ENCODE measurements at places on chromosomes 16 and 17. TPM values are rescaled to one million over a fixed set of nuclear protein-coding genes. Genes with fewer than 3 reads are reported as not detected.

KRT27 gene
- total RNA-seq: not detected

CACNG4 gene
- total RNA-seq: 33.4 TPM

CCL4L2 gene
- total RNA-seq: 2.4 TPM

ST6GALNAC2 gene
- total RNA-seq: not detected

KRT39 gene
- total RNA-seq: not detected

NPIPA8 gene
- 4.9 TPM for total RNA-seq

AANAT gene
- total RNA-seq: not detected

DPEP1 gene
- total RNA-seq: 2.4 TPM

METRNL gene
- 45.2 TPM for total RNA-seq

KRT16 gene
- total RNA-seq: not detected

STX1B gene
- 11.4 TPM for total RNA-seq

DNA sequence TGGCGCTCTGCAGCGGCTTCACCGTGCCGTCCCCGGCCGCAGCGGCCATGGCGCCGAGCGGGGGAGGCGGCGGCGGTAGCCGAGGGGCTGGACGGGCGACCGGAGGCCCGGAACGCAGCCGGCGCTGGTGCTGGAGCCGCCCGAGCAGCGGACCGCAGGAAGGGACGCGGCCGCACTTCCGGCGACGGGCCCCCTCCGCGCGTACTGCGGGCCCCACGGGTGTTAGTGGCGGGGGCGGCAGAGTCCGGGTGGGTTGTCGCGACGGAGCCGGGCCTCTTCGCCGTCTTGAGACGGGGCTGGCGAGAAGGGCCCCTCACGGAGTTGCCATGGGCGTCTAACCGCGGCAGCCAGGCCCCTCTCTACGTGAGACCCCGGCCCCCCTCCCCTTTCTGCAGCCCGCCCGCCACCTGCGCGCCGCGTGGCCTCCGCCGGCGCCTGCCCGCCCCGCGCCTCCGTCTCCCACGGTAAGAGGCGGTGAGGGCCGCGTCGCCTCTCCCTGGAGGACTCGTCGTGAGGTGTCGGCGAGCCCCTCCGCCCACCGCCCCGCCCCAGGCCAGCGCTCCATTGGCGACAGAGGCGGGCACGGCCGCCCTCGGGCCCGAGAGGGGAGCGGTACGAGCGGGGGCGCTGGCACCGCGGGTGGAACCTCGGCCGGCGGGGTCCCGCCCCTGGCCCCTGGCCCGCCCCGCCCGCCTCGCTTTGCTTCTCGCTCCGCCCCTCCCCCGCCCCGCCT is at the start of the genes VPS9D1 and ZNF276:
Gene VPS9D1, minus strand, starts transcription at position 86 of the 733 bp plus-strand sequence. Its CDS starts 37 bp downstream, at position 49.
Gene ZNF276, plus strand, starts transcription at position 725 of the 733 bp plus-strand sequence. CDS start 104 bp downstream, outside the sequence.
- DNase-seq: peak; percentile 90

GRCh38 chr16:8751481-8752311 is 45.7 kb downstream of the TMEM186 start:
- no peak for DNase-seq

DNA sequence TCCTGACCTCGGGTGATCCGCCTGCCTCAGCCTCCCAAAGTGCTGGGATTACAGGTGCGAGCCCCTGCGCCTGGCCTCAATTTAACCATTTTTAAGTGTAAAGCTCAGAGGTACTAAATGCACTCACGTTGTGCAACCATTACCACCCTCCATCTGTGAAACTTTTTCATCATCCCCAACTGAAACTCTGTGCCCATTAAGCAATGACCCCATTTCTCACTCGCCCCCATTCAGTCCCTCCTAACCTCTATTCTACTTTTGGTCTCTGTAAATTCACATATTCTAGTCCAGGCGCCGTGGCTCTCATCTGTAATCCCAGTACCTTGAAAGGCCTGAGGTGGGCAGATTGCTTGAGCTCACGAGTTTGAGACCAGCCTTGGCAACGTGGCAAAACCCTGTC is 8.3 kb upstream of the SPNS3 start:
- DNase-seq: no peak

DNA sequence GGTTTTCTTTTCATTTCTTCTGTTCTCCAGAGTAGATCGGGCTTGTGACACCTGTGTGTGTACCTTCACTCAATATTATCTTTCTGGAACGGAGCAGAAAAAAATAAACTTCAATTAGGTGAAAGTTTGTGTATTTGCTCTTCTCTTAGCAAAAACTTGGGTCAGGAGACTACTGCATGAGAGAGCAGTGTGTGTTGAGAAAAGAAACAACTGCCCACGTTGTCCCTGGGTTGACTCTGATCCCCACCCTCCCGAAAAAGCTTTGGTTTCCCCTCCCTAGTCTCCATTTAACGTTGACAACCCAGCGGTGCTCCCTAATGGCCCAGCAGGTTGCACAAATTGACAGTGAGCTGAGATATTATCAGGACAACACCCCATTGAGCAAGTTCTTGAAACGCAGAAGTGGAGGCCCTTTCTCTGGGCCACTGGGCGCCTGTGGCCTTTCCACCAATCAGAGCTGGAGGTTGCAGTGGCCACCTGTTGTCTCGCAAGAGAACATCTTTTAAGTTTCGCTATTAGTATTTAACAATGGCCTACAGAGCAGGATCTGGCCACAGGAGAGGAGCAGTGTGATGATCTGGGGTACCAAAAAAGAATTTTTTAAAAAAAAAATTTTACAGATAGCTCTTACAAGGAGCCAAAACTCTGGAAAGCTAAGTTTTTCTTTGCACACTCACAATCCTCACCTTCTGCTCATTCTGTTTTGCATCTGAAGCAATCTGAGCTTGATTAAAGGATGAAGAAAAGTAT is 1.5 kb upstream of the TOX3 start:
- DNase-seq: no peak

- DNase-seq: no peak
These were observed 18.7 kb downstream of the CES4A start for GRCh38 chr16:67006930-67007658.

DNA sequence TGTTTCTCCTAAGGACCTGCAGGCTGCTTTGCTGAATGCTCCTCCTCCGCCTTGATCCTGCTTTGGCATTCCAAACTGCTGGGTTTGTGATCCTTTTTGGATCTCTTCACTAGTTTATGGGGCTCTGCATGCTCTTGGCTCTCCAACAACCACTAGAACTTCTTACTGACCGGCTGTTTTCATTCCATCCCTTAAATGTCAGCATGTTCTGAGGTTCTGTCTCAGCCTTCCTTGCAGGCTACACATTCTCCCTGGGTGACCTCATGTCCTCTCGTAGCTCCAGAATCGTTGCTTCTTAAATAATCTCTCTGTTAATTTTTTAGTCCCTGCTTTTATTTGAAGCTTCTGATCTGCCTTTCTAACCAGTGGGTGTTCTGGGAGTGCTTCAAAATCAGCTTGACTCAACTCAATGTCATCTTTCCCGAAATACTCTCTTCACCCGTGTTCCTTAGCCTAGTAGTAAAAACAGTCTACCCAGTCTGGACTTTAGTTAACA is 119.0 kb upstream of the HS3ST2 start:
- DNase-seq: no peak

DNA sequence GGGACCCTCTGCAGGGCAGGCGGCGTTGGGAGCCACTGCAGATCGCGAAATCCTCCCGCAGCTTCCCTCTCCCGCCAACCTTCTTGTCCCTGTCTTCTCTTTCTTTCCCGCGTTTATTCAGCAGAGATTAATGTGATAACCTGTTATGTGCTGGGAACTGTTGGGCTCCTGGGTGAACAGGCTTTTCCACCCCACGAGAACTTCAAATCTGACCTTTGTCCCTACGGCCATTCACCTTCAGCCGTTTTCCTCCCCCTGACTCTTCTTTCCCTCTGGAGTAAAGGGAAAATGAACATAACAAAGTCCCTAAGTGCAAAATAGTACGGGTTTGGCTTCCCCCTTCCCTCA is 15.2 kb upstream of the KPNA2 start:
- DNase-seq: peak; percentile 34

DNA sequence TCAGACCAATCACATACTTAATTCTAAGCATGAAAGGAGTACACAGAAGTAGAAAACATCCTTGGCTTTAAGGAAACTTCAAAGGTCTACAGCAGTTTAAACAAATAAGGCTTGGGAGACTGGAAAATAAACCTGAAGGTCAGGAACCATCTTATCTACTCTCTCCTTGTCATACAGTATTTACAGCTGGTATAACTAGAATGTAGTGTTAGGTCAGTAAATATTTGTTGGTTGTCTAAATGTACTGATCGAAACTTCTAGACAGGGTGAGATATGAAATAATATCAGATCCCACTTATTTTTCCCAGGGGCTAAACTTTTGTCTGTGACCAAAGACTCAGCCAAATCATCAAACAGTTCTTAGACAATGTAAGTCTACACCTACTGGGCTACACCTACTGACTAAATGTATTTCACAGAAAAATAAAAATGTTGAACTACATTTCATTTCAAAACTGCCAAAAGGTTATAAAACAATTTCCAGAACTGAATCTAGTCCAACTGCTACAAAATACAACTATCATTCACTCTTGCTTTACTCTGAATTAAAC is 27.1 kb upstream of the TMEM97 start:
- no peak for DNase-seq

DNA sequence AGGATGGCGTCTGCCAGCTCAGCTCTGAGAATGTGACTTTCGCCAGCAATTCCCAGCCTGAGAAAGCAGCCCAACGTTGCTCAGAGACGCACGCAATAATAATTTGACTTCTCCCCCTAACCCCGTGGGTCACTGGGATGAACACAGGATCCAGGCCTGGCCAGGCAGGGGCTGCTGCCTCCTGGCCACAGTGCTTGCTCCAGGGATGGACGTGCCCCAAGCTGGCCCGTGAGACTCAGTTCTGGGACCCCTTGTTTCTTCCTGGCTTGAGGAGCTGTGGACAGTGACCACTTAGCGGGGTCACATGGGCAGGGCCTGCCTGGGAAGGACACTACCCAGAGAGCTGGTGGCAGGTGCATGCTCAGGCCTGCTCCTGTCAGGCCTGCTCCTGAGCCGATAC is 13.5 kb upstream of the DPEP1 start:
- no peak for DNase-seq

GRCh38 chr16:2194166-2194834 is 2.1 kb downstream of the CASKIN1 start:
- DNase-seq: no peak

DNA sequence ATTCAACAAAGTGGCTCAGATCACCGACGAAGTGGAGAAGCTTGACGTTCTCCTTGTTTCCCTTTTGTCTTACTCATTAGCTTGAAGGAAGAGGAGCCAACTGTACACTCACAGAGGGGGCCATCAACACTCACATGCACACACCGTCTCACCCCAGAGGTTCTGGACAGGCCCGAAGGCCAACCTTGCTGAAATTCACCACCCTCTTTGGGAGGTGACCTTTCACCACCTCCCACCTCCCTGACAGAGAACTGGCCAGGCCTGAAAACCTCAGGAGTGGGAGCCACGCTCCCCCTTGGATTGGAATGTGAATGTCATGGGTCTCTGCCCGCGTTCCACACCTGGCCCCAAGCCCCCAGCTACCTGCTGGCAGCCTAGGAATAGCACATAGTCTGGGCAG is 2.0 kb downstream of the DCXR start:
- DNase-seq: no peak

GRCh38 chr17:28334666-28335200 is 539 bp downstream of the IFT20 start:
- no peak for DNase-seq

Measured in frontal cortex (tissue), 4 donors.